Stimulated activated CD4-positive, alpha-beta T cell treated with anti-CD3 and anti-CD28 coated beads, Interleukin-2, amount 100 ng/mL, for 24 hours (primary cell): ENCODE measurements at places on chromosomes 1 and 21.

GRCh38 chr1:94325377-94326302, 88.3 kb upstream of the ARHGAP29 start:
- no peak for DNase-seq

GRCh38 chr1:21217812-21218596, 41.3 kb upstream of the EIF4G3 start:
- peak; percentile 63 for DNase-seq

DNA sequence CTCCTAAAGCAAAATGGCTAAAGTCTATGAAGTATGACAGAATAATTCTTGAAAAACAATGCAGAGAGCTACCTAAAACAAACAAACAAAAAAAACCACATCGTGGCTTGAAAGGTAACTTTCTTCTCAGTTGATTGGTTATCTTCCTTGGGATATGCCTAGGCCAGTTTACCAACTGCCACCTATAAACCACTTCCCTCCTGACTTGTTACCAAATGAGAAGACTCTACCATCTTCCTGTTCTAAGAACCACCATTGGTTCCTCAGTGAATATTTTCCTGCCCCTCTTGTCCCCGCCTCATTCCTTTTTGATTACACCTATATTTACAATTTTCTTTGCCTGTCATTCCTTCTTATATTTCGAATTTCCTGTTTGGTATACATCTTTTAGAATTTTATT, 336.6 kb downstream of the SIPA1L2 start:
- DNase-seq = no peak

DNA sequence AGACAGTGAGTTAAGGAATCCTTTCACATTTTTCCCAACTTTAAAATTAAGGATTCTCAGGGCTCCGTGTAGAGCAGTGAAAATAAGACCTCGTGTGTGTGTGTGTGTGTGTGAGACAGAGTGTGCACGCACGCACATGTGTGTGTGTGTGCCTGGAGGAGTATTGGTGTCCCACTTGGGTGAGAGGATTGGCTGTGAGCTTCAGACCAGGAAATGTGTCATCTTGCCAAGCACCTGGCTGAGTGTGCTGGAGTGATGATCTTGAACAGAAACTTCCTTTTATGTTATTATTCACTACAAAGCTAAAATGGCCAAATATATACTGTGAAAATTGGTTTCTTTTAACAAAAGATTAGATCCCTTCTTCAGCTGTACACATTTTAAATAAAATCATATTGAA, 35.2 kb upstream of the NTPCR start:
- DNase-seq = no peak

DNA sequence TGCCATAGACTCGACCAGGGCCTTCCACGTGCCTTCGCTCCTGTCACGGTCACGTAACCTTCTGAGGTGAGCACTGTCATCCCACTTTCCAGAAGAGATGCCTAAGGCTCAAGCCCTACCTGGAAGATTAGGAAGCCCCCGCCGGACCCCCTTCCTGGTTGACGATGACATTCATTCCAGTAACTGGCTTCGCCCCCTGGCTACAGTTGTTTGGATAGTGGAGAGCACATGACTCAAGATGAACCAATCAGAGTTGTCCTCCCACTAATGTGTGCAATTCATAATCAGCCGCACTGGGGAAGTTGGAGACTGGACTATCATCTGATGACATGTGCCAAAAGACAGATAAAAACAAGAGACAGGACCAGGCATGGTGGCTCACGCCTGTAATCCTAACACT, 104.0 kb upstream of the GJB5 start:
- no peak for DNase-seq

- no peak for DNase-seq
Observed at GRCh38 chr1:25021591-25022215, 91.6 kb upstream of the RUNX3 start.

- no peak for DNase-seq
Observed at GRCh38 chr1:219732814-219733491, 120.0 kb upstream of the ZC3H11B start.

DNA sequence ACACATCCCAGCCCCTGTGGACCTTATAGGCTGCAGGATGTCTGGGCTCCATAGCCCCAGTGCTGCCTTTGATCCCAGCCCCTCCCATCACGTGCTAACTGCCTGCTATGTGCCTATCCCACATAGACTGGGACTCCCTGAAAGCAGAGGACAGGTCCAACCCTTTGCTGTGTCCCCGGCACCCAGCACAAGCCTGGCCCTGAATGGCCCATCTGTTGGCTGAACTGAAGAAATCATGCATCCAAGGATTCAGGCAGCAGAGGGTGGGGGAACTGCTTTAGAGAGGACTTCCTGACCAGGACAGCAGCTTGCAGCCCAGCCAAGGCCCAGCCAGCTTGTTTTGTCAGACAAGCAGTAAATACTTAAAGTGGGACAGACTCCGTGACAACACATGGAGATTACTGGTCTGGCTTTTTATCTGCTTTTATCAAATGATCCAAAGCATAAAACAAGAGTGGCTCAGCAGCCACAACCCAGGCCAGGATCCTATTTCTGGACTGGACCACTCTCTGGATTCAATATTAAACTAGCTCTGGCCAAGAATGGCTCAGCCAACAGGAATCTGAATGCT, 69.3 kb downstream of the GLIS1 start:
- DNase-seq = no peak

DNA sequence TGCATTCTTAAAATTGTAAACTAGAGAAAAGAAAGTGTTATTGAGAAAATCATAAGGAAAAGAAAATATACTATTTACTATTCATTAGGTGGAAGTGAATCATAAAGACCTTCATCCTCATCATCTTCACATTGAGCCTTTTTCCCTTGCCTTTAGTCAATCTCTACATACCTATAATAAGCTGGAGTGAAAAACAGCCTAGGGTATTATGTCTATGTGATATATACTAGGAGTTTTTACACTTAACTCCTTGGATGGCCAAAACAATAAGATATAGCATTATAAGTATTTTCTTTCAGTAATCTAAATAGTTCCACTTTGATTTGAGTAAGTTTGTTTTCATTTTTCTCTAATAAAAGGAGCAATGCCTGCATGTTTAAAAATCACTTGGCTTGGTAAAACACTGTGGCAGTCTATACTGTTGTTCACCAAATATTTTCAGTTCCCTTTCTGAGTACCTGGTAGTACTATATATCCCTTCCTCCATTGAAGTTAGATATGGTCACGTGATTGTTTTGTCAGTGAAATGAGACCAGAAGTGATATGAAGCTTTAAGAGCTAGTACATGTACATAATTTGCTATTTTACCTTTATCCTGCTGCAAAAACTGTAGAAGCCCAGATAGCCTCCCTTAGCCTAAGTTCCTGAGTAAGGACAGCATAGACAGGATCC, 78.3 kb downstream of the CLEC20A start:
- DNase-seq = no peak

DNA sequence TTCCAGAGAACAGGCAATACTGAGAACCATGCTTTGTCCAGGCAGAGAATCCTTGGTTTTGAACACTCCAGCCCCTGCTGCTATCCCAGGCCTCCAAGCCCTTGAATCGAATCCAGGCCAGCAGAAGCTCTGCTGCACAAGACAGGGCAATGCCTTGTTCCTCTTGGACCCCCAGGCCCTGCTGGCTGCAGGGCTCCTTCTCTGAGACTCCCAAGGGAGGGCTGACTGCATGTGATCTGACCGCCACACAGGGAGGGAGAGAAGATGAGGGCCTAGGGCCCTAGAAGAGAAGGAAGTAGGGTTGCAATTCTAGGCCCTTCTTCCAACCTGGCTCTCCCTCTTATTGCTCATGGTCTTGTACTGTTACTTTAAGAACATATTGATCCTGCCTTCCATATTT, 160.6 kb upstream of the EDN2 start:
- no peak for DNase-seq

- DNase-seq = no peak
Observed at GRCh38 chr1:18109058-18109755, 1.6 kb downstream of the IGSF21 start.

GRCh38 chr1:196887515-196888239, at the start of gene CFHR4:
CFHR4 (plus strand) TSS chr1:196888052; CDS start chr1:196888151, 99 bp downstream.
- DNase-seq = no peak

- DNase-seq = no peak
Observed at GRCh38 chr1:36224537-36225282, 467 bp downstream of the THRAP3 start.

- no peak for DNase-seq
Observed at GRCh38 chr1:10833630-10834557, 37.4 kb upstream of the CASZ1 start.

- DNase-seq = no peak
Observed at GRCh38 chr1:145993618-145994390, 2.6 kb downstream of the TXNIP start.

DNA sequence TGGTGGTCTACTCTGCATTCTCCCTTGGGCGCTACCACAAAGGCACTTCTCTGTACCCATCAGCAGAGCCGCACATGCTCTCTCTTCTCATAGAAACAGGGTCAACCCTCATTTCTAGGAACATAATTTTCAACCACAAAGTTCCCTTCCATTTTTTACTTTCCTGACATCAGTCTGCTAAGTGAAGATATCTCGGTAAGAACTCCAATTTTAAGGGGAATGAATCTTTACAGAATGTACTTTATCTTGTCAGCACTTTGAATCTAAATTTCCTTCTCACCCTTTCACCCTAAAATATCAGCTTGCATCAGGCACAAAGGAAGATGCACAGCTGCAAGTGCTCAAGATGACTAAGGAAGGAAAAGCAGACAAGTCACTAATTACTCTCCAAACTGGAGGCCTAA, 545.9 kb downstream of the SMYD3 start:
- DNase-seq = no peak

DNA sequence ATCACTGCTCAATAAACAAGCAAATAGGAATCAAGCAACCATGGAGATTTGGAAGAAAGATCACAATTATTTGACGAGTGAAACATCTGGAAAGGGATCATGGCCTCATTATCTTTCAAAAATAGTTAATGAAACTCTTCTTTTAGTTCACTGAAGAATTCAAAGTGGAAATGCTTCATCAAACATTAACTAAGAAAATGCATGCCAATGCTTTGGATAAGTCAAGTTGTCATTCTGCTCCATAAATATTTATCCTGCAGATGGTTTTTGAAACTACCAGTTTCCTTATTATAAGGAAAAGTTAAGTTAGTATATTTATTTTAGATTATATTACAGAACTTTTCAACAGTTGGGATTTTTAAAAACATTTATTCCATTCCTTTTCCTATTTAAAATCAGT, 206.5 kb upstream of the ADGRL2 start:
- no peak for DNase-seq

DNA sequence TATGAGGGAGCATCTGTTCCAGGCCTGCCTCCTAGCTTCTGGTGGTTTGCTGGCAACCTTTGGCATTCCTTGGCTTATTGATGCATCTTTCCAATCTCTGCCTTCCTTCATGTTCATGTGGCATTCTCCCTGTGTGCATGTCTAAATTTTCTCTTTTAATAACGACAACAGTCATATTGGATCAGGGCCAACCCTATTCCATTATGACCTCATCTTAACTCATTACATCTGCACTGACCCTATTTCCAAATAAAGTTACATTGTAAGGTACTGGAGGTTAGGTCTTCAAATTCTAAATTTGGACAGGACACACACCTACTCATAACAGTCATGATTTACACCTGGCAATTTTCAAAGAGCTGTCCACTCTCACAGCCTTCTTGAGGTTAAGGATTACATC, 117.2 kb upstream of the FGGY start:
- DNase-seq = no peak

DNA sequence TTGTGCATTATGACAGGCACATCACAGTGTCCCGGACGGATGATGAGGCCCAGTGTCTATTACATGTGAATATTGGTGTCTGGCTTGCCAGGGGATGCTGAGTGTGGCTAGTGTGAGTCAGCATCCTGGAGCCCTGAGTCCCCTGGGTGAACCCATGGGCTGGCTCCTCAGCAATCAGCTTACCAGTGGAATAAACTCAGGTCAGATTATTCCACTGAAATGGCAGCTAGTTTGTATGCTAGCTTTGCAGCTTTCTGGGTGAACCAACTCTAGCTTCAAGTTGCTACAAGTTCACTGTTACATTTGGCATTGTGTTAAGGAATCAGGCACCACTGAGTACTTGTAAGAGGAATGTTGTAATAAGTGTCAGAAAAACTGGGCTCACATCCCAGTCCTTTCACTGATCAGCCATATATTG, 23.9 kb upstream of the RPTN start:
- DNase-seq = no peak

- DNase-seq = peak; percentile 16
Observed at GRCh38 chr1:167601442-167602383, 28.3 kb upstream of the RCSD1 start.

DNA sequence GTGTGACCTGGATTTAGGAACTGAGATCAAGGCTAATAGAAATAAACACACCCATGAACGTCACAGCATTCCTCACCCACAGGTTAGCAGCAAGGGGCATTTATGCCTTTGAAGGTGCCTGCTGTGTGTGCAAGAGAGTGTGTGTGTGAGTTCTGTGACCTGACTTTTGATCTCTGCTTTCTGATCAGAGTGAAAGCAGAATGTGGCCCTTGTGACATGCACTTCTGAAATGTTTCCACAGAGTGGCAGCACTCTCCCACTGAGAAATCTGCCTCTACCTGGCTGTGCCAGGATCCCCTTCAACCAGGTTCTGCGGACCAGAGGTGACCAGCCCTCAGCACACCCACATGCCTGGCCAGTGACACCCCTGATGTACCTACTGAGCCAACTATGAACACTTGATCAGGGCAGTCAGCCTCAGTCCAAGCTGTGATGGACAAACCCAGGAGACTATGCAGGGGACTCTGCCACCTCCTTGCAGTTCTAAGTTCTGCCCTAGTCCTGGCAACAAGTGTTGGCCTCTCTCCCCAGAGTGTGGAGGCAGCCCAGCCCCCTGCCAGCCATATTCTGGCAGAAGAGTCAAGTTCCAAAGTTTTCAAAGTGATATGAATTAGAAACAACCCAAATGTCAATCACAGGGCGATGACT, 41.0 kb downstream of the RXRG start:
- DNase-seq = peak; percentile 32

GRCh38 chr1:203754455-203754864, 10.5 kb upstream of the LAX1 start:
- peak; percentile 41 for DNase-seq

DNA sequence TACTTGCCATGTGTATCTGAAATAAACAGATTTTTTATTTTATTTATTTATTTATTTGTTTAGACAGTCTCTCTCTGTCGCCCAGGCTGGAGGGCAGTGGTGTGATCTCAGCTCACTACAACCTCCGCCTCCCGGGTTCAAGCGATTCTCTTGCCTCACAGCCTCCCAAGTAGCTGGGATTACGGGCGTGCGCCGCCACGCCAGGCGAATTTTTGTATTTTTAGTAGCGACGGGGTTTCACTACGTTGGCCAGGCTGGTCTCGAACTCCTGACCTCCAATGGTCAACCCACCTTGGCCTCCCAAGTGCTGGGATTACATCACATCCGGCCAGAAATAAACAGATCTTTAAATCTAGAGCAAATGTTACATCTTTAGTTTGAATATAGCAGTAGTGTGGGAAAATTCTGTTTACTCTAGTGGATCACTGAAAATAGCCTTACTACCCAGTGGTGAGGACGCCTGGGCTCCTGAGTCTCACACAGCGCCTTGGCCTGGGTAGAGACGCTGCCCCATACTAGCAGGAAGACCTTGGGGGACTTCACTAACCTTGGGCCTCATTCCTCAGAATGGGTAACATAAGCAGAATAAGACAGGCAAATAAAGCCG, 709 bp downstream of the GART start:
- peak; percentile 28 for DNase-seq

GRCh38 chr1:36187800-36188593, 32.0 kb downstream of the MAP7D1 start:
- DNase-seq = peak; percentile 74

GRCh38 chr1:22753481-22753971, 42.9 kb downstream of the EPHB2 start:
- no peak for DNase-seq

GRCh38 chr1:201111672-201112071, 554 bp downstream of the CACNA1S start:
- no peak for DNase-seq

- no peak for DNase-seq
Observed at GRCh38 chr1:50279622-50280330, 143.5 kb downstream of the DMRTA2 start.
